ENCODE measurements at places on chromosomes 12 and 14. TPM values are rescaled to one million over a fixed set of nuclear protein-coding genes. Genes with fewer than 3 reads are reported as not detected.

WIF1 gene
- not detected for total RNA-seq

SLCO1B1 gene
- total RNA-seq: not detected

EPYC gene
- not detected for total RNA-seq

OR4E2 gene
- not detected for total RNA-seq

AICDA gene
- total RNA-seq: not detected

EGLN3 gene
- total RNA-seq: 26.6 TPM

KRT80 gene
- total RNA-seq: not detected

NINJ2 gene
- not detected for total RNA-seq

- DNase-seq: no peak
Observed at GRCh38 chr14:94026889-94027469, 839 bp downstream of the OTUB2 start.

GRCh38 chr12:116534311-116535121, 24.7 kb upstream of the MAP1LC3B2 start:
- no peak for DNase-seq

DNA sequence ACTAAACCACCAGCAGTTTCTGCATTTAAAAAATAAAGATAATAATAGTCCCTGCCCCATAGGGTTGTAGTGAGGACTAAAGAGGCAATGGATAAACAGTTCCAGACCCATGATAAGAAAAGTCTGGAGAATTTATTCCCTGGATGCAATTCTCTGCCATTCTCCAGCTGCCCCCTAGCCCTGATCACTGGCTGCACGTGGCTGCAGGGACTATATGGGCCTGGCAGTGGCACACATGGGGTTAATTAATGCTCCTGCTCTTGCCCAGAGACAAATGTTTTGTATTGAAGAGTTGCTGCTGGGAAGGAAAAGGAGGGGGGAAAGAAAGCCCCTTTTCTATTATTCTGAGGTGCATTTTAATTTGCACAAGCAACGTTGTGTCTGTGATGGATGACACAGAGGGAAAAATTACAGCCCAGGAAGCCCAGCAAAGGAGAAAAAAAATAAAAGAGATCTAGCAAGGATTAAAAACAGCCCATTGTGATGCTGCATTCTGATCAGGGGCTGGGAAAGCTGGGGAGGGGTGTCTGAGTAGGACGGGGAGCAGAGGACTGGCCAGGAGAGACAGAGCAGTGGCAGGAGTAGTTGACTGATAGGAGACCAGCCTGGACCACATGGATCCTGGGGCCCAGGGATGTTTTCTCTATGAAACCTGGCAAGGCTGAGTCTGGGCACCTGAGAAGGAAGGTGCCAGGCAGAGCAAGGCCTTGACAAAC, 149.3 kb downstream of the ESRRB start:
- DNase-seq: no peak

DNA sequence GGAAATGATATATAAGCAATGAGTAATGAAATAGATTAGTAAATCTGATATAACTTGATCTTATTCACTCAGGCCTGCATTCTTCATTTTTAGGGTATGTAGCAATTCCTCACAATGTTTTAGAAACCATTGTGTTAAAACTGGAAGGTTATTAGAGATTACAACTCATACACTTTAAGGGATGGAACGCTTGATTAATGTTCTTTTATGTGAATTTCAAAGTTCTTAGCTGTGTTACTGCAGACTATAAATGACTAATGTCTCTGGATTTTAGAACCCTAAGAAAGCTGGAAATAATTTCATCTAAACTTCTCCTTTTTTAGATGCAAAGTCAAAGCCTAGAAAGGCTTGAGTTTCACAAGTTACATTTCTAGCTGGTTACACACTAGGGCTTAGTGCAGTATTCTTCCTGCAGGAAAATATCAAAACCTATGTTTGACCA, 148.2 kb upstream of the CLEC14A start:
- peak; percentile 74 for DNase-seq

GRCh38 chr12:115623764-115624334, 653.6 kb downstream of the MED13L start:
- no peak for DNase-seq

DNA sequence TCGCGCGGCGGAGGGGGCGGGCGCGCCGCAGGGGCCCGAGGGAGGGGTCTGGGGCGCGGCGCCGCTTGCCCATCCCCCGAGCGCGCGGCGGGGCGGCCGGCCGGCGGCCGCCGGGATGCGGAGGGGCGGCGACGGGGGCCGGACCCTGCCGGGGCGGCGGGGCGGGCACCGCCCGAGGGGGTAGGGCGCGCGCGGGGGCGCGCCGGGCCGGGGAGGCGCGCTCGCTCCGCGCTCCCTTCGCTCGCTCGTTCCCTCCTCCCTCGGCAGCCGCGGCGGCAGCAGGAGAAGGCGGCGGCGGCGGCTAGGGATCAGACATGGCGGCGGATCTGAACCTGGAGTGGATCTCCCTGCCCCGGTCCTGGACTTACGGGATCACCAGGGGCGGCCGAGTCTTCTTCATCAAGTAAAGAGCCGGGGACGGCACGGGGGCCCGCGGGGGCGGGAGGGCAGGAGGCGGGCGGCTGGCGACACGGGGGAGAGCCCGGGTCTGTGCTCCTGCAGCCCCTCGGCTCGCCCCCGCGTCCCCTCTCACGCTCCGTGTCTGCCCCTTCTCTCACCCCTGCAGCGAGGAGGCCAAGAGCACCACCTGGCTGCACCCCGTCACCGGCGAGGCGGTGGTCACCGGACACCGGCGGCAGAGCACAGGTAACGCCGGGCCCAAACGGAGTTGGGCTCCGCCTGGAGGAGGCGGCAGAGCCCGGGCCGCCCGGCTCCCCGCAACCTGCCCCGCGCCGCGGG, at the start of gene PLEKHA5:
TSS of gene PLEKHA5 (plus strand) at position 248 of the 738 bp plus-strand sequence. CDS start at position 315, 67 bp downstream.
- peak; percentile 93 for DNase-seq

DNA sequence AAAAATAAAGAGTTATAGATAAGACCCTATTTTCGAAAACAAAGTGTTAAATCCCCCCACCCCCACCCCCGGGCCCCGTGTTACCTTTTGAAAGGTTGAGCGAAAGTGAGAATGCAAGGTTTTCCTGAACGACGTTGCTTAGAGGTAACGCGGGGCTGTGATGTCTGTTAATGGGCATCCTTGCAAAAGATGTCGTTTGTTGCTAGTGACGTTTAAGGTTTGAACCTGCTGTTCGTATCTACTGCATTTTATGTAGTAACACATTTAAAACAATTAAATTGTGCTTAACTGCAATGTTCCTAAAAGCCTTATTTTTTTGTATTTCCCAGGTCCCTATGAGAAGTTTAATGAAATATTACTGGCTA, 1.2 kb downstream of the CPSF6 start:
- DNase-seq: peak; percentile 21

GRCh38 chr12:30914986-30915591, 11.5 kb upstream of the TSPAN11 start:
- no peak for DNase-seq

DNA sequence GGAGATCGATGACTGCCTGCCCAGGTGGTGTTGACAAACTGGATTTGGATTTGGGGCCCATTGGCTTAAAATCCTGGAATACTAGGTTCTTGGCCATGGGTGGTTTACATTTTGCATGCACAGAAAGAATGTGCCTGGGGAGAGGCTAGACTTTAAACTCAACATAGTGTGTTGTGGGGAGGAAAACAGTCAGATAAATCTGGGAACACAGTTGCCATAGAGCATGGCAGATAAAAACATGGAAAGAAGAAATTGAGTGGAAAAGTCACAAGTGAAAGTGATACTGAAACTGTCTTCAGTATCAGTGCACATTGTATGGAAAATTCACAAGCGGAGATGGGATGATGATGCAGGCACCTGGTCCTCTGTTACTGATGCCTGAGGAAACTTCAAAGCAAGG, 95.2 kb downstream of the SSPN start:
- no peak for DNase-seq
